Esophagus squamous epithelium (tissue), 5 donors: ENCODE measurements at places on chromosomes 3 and 15.

GRCh38 chr3:191390580-191390979 is 60.3 kb upstream of the UTS2B start:
- DNase-seq, result no peak

DNA sequence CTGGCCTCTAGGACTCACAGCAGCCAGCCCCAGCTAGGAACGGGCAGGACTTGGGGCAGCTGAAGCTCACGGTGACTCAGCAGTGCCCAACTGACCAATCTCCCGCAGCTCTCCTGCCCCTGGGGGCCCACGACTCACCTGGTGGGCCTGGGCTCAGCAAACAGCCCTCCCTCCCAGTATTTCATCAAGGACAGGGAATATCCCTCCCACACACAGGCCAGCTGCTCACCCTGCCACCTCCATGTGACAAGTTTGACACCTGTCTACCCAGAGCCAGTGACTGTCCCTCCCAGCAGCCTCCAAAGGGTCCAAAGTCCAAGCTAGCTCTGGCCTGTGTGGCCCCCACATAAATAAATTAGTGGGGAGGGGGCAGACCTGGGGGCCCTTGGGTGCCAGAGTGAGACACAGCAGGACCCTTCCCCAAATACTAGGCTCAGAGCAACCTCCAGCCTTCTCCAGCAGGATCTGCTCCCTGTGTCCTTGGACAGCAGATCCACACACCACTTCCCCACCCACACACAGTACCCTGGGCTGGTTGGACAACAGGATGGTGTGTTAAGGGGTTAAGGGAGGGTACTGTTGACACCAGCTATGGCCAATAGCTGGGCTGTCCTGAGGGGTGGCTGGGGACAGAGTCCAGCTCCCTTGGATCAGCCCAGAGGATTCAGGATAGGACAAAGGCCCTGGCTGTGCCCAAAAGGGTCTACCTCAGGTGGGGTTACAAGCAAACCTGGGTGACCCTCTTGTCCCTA is 4.3 kb downstream of the GNAT1 start:
- DNase-seq, result no peak

DNA sequence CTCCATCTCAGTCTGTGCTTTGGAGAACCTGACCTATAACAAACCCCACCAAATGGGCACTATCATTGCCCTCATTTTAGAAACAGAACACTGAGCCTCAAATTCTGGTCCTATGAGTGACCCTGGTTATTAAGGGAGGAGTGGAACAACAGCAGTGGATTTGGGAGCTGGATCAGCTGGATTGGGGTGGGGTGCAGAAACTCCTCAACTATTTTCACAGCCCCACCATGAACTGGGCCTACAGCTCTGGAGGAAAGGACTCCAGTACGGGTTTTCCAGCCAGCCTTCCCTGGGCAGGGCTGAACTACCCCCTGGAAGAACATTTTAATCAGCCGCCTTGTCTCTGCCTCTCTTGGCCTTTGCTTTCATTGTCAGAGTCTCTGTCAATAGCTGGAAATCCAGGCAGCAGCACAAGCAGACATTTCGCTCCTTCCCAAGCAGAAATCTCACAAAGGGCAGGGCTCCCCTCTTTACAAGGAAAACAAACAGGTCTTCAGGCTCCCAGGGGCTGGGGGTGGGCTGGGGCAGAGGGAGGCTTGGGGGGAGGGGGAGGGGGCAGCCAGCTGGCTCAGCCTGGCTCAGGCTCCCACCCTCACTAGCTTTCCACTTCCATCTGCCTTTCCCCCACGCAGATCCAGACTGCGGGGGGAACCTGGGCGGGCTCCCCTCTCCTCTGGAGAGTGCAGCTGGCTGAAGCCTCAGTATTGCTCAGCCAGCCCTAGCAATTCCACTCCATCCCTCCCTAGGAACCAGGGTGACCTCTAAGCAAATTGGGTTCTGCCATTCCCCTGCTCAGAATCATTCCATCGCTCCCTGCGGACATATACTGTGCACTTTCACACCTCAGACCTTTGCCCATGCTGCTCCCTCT is 13.7 kb upstream of the TLE3 start:
- no peak for DNase-seq

DNA sequence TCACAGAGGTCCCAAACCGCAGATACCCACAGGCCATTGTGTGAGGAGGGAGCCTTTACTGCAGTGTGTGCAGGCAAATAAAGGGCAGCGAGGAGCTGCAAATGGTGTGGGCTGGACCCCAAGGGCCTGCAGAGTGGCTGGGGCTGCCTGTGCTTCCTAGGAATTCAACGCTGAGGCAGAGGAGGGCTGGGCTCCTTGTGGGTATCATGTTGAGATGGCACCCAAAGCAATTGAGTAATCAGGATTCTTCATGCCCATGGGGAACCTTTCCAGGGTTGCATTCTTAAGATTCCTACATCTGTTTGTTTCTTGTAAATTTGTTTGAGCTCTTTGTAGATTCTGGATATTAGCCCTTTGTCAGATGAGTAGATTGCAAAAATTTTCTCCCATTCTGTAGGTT is 85.4 kb upstream of the LIPC start:
- no peak for DNase-seq

DNA sequence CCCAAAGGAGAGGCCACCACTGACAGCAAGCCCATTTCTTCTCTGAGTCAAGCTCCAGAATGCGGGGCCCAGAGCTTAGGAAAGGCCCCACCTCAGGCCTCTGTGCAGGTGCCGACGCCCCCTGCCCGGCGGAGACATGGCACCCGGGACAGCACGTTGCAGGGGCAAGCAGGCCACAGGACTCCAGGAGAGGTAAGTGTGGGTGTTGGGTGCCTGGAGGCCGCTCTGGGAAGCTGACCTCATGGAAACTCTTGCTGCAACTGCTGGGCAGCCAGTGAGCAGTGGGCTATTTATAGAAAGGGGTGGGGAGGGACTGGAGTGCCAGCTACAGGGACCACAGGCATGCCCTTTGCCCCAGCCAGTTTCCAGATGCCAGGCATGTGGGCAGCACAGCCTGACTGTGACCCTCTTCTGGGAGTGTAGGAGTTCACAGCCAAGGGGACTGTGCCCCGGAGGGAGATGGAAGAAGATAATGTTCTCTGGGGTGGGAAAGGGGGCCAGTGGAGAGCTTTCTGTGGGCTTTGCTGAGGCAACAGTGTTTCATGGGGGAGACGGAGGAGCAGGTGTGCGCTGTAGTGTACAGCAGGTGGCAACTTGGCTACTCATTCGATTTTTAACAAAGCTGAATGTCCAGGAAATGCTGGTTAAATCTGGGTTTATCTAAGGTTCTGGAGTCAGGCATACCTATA is 23.7 kb downstream of the ALPK3 start:
- DNase-seq, result no peak

GRCh38 chr3:179505534-179505933 is 54.3 kb upstream of the GNB4 start:
- DNase-seq, result no peak

- no peak for DNase-seq
Observed at GRCh38 chr3:86733257-86733656, 257.7 kb downstream of the VGLL3 start.

DNA sequence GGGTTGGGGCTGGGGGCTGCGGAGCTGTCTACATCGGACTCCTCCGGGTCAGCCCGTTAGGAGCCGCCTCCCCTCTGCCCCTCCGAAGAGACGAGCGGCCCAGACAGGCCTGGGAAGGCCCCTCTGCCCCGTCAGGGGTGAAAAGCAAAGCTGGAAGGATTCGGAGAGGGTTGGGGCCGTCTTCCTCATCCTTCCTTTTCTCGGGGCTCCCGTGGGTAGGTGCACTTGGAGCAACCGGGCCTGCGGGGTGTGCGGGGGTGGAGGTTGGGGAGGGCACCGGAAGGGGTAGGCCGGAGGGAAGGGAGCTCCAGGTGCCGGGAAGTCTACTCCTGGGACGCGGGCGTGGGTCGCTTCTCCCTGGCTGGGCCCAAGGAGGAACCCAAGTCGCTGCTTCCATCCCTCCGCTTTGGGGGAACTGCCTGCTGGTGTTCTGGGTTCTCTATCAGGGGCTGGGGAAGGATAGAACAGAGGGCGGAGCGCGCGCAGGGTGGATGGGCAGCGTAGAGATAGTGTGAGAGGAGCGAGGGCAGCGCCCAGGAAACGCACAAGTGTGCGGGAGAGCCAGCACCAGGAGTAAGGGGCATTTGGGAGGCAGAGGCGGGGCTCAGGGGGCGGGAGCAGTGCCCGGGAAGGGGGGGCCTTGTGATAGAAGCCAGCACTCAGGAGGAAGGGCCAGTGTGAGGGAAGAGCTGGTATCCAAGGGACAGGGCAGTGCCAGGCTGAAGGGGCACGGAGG is 590 bp downstream of the POLR2H start:
- peak; percentile 15 for DNase-seq

- DNase-seq, result no peak
Observed at GRCh38 chr3:54324103-54324502, 201.8 kb downstream of the CACNA2D3 start.

- no peak for DNase-seq
Observed at GRCh38 chr3:46659285-46659684, 34.2 kb downstream of the ALS2CL start.

GRCh38 chr15:57375827-57376695 is at the start of gene CGNL1:
Gene CGNL1 (plus strand): TSS chr15:57376505. CDS start chr15:57438000, 61,495 bp downstream.
- DNase-seq, result no peak

GRCh38 chr15:70014860-70015490 is 82.7 kb downstream of the TLE3 start:
- no peak for DNase-seq

DNA sequence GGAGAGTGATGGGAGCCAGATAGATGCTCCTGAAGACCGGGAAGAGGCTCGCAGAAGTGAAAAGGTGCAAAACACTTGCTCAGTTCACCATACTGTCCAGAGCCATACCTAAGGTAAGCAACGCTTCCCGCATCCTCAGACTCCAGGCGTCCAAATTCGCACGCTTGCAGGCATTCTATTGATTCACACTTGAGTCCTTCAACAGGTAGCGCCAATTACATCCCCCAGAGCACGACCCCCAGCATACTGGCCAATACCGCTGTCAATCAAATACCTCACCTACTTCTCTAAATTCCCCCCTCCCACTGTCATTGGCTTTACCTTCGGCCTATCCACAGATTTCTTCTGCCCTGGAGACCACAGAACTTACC is 361 bp upstream of the STXBP5L start:
- DNase-seq, result no peak

GRCh38 chr3:25831578-25831977 is 41.7 kb downstream of the OXSM start:
- no peak for DNase-seq

GRCh38 chr3:65173841-65174240 is 486.0 kb upstream of the ADAMTS9 start:
- DNase-seq, result no peak

DNA sequence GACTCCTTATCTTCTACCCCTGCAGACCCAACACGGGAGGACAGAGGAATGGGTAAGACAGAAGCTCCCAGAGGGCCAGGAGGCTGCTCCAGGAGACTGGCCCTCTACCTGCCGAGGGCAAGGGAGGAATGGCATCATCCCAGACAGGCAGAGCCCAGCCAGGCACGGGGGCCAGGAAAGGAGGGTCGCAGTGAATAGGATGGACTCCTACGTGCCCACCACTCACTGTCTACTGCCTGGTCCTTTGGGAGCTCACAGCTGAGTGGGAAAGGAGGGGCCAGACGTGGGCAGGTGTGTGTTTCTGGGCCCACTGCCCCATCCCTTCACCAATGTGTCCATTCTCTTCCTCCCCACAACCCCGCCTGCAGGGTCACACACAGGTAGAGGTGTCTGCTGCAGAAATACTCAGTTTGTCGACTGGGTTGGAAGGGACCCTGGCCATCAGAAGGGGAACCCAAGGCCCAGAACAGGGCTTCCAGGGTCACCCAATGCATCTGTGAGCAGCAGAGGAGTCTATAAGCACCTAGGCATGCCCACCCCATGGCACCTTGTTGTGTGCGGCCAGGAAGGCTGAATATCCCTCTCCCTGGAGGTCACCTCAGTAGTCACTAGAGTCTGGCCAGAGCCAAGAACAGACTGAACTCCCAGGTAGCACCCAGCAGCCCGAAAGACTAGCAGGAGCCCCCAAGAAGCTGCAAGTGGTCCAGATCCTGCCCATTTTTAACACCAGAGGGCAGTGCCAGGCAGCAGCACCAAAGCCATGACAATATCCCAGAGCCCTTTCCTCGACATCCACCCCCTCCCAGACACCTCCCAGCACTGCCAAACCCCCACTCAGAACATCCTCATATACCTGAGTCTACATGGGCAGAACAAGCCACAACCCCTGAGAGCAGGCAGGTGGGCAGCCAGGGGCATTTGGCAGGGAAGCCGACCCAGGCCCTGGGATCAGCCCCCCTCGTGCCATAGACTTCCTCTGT is 24.0 kb downstream of the TKT start:
- no peak for DNase-seq

GRCh38 chr3:132538072-132538471 is 59.0 kb upstream of the ACKR4 start:
- DNase-seq, result no peak

DNA sequence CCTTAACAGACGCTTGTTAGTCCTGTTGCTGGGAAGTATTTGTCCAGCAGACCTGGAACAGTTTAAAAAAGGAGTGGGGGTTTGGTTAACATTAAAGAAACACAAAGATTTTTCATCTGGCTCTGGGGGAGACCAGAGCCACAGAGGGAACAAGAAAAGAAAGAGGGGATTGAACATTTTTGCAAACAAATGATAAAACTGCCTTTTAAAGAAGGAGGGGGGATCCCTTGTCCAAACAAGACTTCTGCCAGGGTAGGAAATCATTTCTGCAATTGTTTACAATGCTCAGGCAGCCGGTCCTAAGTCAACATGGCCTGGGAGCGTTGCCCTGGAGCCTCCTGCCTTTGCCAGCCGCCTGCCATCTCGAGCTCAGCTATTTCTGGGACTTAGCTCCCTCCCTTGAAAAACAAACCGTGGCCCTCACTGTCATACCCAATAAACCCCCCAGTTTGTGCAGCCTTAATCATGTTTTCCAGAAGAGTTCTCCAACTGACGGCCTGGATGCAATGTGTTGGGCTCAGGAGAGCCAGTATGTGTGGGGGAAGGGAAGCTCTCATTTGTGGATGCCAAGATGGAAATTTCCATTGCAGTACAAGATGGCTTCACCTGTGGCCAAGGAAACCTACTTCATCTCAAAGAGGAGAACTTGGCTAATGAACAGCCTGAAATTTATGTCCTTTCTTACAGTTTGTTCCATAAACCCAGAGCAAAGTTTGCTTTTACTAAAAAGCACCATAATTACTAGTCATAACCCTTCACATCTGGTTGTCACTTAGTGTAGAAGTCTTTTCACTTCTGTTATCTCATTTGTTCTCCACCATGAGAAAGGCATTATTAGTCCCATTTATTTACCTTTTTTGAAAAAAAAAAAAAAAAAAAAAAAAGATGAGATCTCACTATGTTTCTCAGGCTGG is 75.9 kb upstream of the RNU6-1 start:
- DNase-seq, result no peak

GRCh38 chr15:50712018-50712417 is 25.4 kb upstream of the TRPM7 start:
- no peak for DNase-seq
